ENCODE measurements at places on chromosomes 5 and 9.
A peak's percentile ranks its signal among the peaks of the same experiment; 100 is the strongest.

DNA sequence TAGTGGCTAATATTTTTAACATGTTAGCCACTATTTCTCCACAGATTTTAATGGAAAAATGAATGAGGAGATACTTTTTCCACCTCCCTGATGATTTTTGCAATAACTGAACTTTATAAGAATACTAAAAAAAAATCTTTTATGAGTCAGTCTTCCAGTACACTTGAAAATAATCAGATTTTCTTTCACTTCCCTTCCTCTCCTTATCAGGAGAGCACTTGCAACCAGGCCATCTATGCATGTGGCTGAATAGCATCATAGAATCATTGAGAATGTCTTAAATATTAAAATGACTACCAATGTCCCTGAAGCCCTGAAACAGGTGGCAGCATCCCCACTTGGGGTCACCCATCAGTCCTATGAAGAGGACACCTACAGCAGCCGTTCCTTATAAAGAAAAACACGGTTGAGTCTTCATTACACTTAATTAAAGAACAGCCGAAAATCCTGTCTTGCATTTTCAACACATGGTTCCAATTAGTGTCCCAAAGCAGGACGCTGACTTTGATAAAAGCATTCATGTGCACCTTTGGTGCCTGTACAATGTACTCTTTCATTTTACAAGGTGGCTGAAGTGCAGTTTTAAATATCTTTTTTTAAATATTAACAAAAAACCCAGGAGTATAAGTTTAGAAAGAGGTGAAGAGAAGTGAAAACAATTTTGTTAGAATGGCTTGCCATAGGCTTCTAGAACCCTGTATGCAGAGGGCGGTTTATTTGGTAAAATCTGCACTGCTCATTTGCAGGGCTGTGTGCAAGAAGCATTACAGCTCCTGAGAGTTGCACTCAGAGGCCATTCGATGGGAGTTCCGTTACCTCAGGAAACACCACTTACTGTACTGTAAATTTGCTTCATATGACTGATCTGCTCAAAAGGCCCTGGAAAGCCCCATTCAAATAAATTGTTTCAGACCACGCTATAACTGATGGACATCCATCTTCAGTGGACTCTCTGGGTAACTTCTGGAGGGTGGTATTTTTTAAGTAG, 106.9 kb upstream of the VCAN start:
- DNase-seq = no peak

- DNase-seq = no peak
Measured at GRCh38 chr5:126079266-126079665, 343.9 kb upstream of the GRAMD2B start.

DNA sequence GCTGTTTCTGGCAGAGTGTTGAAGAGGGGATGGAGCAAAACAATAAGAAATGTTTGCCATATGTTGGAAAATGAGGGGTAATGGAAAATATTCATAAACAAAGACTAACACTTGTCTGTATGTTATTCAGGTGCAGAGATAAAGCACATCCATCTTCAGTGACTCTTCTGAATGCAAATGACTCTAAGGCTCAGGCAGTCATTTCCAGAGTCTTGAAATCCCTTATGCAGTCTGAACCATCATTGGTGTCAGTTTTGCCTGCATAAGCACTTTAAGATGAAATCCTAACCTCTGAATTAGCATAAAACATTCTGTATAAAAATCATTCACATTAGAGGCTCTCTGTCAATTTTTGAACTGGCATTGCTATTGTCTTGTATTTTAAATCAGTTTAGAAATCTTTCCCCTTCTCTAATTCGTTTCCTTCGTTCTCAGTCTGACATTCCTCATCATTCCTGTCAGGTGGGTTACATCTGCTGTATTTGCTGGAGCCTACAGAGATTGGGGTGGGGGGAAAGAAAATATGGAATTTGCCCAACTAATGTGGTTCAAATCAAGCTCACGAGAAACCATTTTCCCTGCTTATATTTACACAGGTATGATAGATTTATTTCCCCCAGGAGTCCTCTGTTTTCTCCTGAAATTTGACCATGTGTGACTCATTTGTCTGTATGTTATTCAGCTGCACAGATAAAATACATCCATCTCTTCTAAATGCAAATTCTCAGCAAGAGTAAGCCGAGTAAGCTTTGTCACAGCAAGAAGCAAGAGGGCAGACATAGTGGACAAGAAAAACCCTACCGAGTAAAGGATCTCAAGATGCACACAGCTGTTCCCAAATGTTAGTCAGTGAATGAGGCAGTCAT, 31.6 kb downstream of the ENC1 start:
- DNase-seq = no peak

GRCh38 chr9:94908011-94908563, 181.6 kb downstream of the AOPEP start:
- no peak for DNase-seq

- DNase-seq = no peak
Measured at GRCh38 chr9:127806871-127807270, 4.2 kb downstream of the FPGS start.

GRCh38 chr9:12730198-12730597, 37.0 kb downstream of the TYRP1 start:
- no peak for DNase-seq

GRCh38 chr5:36355516-36355915, 53.8 kb upstream of the RANBP3L start:
- DNase-seq = no peak

DNA sequence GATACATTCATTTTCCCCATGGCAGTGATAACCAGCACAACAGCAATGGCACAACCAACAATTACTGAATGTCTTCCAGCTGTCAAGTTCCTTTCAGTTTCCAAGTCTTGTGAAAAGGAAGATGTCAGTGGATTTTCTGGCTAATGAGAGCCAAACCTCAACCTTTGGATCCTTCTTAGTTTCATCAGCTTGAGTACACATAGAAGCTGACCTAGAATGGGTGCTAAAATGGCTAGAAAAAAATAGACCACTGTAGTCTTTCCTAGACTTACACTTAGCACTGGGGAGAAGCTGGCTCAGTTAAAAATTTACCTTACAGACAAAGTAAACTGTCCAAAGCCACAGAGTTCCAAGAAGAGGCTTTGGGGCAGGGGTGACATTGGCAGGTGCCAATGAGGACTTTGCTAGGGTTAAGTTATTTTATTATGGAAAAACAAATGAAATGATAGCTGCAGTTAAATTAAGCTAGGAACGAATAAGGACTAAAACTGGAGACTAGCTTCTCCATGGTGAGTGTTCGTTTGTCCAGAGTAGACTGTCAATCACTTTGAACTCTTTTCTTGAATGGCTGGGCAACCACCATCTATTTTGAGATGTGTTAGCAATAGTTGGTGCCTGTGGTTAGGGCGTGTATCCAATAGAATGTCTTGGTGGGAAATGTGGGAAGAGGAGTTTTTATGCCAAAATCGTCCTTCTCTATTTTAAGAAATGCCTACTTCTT, 25.9 kb upstream of the TXN start:
- no peak for DNase-seq

DNA sequence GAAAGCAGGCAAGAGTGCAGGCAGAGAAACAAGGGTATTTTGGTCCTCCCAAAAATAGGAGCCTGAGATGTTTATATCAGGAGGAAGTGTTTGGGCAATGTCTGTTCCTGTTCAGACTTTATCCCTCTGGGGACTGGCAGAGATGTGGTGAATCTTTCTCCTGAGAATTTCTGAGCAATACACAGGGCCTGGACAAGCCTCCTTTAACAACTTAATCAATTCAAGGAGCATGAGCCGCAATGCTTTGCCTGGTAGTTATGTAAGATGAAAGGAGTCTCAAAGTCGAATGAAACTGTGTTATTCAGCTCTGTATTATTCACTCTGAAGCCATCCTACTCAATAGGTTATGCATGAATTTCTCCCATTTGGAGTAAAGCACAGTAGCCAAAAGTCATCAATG, 365.6 kb downstream of the MAN2A1 start:
- no peak for DNase-seq

GRCh38 chr9:68603371-68603770, 62.7 kb upstream of the TMEM252 start:
- no peak for DNase-seq

DNA sequence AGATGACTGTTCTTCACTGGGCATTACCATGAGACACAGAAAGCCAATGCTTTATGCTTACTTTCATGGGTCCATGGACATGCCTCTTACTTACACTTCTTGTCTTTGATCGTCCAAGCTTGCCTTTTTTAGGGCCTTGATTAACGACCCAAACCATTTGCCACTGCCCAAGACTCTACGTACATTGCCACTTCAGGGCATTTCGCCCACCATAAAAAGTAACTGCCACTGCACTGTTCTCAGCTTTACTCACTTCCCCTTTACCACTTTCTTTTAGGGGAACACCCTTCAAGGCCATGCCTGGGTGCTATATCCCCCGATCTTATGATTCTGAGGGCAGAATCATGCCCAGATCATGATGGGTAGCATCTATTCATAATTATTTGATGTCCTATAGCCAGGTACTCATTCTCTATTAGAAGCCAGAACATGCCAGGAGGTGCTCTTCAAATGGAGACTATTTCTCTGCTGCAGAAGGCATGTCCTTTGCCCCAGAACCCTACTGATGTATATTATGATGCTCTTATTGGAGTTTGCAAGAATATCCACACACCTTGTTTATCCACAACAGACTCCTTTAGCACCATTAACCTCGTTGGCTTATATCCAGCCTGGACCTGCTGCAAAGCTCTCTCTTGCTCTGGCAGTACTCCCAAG, 64.1 kb upstream of the RAD23B start:
- no peak for DNase-seq

DNA sequence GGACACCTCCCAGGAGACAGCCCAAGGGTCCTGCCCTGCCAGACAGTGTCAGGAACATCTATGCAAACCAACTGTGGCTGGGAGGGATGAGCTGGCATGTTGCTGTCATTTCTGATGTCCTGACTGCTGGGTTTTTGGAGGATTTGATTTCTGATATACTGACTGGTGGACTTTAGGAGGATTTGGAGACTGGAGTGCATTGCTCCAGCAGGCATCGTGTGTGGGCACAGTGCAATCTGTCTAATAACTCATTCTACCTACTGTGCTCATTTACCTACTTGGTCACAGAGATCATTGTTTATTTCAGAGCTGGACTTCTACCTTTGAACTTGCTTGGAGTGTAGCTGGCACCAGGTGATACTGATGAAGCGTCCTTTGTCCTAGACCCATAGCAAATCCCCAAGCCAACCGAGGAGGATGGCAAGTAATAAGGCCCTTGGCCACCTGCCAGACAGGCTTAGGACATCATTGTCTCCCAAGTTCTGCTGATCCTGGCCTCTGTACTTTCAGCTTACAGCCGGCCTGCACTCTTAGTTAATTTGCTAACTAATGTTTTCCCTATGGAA, 124.3 kb upstream of the ICE1 start:
- no peak for DNase-seq

GRCh38 chr5:180803181-180804128, 849 bp upstream of the MGAT1 start:
- peak; percentile 90 for DNase-seq

DNA sequence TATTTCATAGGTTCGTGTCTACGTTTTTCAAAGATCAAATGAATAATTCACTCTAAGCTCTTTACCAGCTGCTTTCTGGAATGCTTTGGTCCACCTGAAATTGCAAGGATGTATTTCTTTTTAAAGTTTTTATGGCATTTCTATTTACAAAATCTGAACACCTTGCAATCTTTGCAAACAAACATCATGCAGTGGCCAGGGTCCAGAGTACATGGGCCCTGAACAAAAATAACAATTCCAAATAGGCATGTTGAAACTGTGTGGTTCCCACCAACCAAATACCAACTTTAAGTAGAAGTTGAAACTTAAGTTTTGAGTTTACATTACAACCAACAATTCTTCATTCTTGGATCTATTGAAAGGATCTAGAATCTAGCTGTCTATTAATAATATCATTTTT, 180.1 kb upstream of the FTMT start:
- no peak for DNase-seq

DNA sequence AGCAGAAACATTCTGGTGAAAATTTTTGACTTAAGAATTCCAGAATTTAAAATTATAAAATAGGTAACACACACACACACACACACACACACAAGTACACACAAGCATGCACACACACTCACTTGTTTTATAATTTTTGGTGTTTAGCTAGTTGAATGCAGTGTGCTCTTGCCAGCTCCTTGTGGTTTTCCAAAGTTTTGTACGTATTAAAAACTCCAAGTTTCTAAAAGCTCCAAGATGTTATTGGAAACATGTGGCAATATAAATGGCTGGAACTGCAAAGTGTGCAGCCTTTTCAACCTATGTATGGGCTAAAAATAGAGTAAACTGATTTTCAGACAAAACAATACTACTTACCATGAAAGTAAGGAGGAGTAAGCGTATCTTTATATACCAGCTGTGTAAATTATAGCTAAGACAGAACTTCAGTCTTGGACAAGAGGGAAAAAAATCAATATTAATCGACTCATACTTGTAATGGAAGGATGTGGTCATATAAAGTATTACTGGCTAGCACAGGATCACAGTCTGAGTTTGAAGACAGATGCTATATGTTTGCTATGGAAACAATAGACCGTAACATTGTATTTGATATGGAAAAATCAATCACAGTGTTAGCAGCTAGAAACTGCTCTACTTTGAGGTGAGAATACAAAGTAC, 727.1 kb upstream of the GRAMD2B start:
- DNase-seq = no peak

DNA sequence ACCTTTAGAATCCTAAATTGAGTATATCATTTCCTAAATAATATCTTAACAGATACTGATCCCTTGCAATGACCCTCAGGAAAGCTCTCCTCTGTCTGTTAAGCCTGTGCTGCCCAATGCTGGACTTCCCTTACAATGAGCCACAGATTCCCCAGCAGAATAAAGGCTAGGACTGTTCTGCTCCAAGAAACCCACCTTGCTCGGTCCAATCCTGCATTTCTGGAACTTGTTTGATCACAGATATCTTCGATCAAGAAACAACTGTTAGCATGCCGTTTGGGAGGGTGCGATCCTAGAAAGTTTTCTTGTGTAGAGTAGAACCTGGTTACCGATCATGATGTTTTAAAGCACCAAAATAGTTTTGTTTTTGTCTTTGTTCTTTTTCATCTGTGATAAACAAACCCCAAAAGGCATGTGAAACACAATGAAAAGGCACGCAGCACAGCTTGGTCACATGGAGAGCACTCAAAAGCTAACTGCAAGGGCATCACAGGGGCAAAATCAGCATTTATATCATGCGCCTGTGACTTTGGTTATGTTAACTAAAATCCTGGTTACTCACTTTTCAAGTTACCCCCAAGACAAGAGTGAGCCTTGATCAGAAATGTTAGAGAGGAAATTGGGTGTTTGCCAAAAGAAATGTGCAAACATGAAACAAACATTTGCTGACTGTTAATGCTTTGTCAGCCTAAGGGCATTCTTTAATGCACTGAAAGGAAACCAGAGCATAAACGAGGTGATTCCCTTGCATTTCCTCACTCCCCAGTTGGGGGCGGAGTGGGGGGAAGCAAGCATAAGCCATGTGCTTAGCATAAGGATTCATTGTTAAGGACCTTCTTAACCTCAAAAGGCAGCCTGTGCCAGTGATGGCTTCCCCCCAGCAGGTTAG, 61.9 kb upstream of the ADAMTS16 start:
- DNase-seq = no peak

DNA sequence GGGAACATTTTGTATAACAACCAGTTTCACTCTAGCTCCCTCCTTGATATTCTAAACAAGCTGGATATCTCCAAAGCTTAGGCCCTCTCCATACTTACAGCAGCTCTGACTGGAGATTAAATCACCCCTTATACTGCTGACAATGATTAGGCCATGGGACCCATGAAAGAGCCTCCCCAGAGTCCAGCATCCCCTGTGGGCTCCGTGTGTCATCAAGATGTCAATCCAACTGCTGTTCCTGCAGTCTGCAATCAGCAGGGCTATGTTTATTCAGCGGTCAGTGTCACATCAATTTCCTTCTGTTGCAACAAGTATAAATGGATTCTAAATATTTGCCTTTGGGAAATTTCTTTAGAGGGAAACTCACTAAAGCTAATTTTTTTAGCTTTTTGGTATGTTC, 26.6 kb downstream of the PCDHAC2 start:
- no peak for DNase-seq
